Activated CD4-positive, alpha-beta T cell treated with anti-CD3 and anti-CD28 coated beads for 1 hour (primary cell): ENCODE measurements at places on chromosomes 5 and 9.

DNA sequence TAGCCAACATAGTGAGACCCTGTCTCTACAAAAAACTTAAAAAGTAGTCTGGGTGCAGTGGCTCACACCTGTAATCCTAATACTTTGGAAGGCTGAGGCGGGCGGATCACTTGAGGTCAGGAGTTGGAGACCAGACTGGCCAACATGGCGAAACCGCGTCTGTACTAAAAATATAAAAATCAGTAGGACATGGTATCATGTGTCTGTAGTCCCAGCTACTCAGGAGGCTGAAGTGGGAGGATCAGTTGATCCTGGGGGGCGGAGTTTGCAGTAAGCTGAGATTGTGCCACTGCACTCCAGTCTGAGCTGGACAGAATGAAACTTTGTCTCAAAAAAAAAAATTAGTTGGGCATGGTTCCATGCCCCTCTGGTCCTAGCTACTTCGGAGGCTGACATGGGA lies 57.9 kb upstream of the MIER3 start:
- no peak for DNase-seq

DNA sequence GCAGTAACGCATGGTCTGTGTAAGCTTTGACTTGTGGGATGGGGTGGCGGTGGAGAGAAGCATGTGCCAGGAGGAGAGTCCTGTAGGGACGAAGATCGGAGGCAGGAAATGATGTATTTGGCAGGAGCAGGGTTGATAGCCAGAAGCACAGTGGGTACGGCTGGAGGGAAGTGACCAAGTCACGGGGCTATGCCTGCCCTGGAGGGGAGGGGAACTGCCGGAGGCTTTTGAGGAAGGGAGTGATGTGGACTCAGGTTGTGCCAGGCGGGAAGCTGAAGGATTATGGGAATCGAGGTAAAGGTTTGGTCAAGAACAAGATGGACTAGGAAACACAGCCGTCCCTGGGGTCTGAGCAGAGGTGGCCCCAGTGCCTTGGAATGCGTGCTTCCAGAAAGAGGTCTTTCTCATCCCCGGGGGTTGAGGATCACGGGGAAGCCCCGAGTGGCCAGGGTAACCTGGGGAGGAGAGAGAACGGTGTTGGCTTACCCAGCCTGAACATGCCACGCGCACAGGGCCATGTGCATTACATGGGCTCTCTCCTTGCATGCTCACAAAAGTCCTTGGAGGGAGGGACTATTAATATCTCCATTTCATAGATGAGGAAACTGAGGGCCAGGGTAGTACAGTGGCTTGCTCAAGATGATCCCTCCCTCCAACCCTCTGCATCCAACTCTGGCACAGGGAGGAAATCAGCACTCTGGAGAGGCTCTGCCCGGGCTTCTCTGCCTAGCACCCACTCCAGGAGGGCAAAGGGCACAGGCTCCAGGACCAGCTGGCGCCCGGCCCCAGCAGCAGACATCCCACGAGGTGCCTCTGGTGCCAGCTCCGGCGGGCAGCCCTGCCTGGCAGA lies 253.8 kb downstream of the PBX3 start:
- DNase-seq, result no peak

- no peak for DNase-seq
These were observed 683.1 kb downstream of the LRRC70 start for GRCh38 chr5:63261695-63262094.

DNA sequence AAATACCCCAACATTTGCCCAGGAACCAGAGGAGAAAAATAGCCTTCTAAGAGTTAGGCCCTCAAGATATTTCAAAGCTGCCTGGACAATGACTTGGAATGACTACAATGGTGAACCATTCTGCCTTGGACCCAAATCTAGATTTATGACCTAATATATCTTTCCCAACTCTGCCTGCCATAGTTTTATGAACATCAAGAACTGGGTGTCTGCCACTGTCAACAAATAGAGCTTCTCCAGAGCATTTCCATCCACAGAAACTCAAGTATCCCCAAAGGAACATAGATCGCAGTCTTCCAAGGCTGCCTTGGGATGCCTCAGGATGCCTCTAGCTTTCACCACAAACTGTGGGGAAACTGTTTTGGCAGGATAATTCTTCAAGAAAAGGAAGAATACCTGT lies 48.2 kb upstream of the NFIB start:
- DNase-seq, result no peak

DNA sequence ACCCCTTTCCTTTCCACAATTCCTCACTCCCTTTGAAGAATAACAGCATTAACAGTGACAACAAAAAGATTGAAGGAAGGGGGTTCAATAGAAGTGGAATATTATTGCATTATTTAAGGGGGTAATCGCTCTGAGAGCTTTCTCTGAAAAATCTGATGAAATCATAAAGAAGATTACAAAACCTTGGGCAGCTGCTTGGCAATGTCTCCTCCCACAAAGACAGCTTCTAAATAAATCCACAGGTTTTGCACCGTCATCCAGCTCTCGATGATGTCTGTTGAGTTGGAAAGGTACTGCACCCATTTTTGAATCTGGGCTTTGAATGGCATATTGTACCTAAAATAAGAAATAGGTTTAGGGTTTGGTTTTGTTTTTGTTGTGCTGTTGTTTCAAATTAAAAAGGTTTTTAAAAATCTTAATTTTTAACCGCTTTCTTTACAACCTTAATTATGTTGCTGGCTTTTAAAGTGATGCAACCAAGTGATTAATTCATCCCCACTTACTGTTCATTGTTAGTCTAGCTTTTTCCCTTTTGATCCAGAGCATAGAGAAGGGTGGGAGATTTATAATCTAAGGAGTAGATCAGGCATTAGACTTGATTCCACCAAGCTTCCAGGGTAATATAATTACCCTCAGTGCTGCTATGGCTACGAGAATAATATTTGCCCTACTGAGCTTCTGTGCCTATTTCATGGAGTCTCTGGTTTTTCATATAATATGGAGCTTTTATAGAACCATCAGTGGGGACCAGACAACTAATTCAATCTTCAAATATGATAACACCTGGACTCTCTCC lies 85.0 kb downstream of the DNAH5 start:
- no peak for DNase-seq

GRCh38 chr5:56566374-56567249 lies 248.7 kb upstream of the MAP3K1 start:
- no peak for DNase-seq

- DNase-seq, result no peak
These were observed 3.1 kb downstream of the PJA2 start for GRCh38 chr5:109406719-109407118.

DNA sequence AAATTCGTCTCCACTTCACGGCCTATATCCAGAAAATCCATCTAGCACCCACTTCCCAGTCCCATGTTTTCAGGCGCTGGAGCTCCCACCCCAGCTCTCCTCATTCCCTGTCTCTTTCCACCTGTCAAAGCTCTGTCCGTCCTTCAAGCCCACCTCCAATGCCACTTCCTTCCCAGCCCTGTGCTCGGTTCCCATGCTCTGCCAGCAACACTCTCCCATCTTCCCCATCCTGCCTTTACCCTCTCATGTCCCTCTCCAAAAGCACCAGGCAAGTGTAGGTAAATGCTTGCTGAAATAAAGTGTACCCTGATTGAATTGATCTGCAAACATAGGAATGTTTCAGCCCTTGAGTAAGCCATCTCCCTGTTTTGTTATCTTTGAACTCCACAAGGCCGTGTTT lies 9.2 kb downstream of the DRD1 start:
- no peak for DNase-seq

- DNase-seq, result no peak
These were observed 116.8 kb upstream of the COX7C start for GRCh38 chr5:86500947-86501346.

DNA sequence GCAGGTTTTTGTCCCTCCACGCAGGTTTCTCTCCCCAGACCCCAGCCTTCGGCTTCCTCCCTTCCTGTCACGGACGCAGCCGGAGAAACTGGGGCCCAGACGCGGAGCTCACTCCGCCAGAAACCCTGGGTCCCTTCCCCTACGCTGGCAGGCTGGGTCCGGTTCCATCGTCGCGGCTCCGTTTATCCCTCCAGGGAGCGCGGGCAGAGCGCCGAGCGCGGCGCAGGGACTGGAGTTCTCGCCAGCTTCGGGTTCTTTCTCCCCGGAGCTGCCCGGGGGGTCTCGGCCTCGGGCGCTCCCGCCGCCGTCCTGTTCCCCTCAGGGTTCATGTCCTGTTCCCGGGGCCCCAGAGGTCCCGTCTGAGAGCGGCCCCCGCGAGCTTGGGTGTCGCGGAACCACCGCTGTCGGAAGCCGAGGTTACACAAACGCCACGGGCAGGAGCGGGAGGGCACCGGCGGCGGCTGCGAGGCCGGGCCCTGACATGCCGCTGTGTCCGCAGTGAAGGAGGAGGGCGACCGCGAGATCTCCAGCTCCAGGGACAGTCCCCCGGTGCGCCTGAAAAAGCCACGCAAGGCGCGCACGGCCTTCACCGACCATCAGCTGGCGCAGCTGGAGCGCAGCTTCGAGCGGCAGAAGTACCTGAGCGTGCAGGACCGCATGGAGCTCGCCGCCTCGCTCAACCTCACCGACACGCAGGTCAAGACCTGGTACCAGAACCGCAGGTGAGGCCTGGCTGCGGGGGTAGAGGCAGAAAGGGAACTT lies 4.6 kb downstream of the BARHL1 start:
- DNase-seq, result no peak

DNA sequence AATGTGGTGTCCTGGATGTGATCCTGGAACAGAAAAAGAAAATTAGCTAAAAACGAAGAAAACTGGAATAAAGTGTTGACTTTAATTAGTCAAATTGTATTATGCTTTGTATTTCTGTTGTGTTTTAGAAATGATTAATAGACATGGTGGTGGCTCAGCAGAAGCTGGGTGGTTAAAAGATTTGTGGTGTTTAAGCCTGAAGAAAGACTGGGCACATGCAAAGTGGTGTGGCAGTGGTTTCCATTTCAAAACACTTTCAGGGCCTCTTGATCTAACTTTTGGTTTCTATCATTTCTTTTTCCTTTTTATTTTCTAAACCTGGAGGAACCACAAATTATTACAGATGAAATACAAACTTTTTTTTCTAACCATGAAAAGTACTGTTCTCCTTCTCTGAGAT lies 44.1 kb downstream of the ADGRV1 start:
- no peak for DNase-seq

- no peak for DNase-seq
These were observed 138.6 kb downstream of the CAAP1 start for GRCh38 chr9:26753971-26754370.

GRCh38 chr5:12623408-12623807 lies 719.2 kb upstream of the CTNND2 start:
- no peak for DNase-seq

GRCh38 chr9:84207491-84207951 lies 133.0 kb downstream of the SLC28A3 start:
- DNase-seq, result no peak

DNA sequence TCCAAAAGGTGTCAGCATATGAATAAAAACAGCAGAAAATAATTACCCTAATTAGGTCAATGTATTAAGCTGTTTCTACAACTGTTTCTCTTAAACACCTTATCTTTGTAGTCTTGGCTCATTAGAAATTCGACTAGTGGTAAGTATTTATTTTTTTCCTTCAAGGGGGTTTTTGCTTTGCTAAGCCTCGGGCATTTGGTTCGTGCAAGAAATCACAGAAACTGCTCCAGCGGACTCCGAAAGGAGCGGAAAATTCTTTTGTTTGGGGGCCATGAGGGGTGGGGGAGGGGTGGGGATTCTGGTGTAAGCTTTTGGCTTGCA lies 757 bp downstream of the ZBED3 start:
- DNase-seq, result no peak

DNA sequence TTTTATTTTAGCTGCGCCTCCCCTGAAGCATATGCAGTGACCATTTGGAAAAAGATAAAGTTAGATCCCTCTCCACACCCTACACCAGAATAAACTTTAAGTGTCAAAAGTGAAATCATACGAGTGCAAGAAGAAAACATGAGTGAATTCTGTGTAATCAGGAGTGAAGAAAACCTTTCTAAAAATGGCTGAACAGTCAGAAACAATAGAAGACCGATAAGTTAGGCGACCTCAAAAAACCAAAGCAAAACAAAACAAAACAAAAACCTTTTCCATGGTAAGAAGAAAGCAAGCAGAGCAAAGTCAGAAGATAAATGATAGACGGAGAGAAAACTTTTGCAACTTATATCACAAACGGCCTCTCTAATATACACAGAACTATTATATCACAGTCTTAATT lies 16.6 kb upstream of the TSC1 start:
- DNase-seq, result no peak

DNA sequence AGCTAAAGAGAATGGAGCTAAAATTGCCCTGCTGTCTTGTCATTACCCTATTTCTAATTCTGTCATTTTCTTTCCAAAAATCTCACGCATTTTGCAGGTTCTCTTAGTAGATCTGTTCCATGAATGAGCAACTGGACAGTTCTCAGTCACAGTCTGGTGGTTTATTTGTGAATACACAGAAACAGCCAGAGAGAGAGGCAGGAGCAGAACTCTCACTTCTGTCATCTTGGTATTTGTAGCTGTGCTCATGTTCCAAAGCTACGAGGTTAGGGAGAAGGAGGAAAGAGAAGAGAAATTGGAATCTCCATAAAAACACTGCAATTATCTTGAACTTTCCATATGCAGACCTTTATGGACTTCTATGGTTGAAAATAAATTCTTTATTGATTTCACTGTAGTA lies 118.0 kb upstream of the OR13F1 start:
- DNase-seq, result no peak

- DNase-seq, result no peak
These were observed 117.4 kb downstream of the SMARCA2 start for GRCh38 chr9:2132484-2133082.

- no peak for DNase-seq
These were observed 41.7 kb upstream of the BARX1 start for GRCh38 chr9:93996863-93997262.

- DNase-seq, result no peak
These were observed 5.3 kb downstream of the DPYSL3 start for GRCh38 chr5:147504535-147504934.

DNA sequence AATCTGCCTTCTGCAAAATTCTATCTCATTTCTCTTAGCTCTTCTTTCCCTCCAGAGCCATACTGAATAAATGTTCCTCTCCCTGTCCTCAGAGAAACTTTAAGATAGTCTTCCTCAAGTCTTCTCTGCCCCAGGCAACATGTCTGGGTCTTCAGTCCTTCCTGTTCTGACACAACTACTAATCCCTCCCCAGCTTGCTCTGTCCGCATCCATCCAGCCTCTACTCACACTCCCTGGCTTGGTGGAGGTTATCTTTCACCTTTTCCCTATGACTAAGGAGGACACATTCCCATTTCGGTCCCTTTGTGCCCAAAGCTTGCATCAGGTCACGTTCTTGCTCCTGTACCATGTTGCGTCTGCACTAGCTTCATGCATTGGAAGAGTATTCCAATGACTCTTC lies 143.3 kb downstream of the TTLL11 start:
- no peak for DNase-seq
